ENCODE measurements at places on chromosomes 11 and 22.

- DNase-seq: no peak
Observed at GRCh38 chr22:35733036-35733435, 15.4 kb downstream of the APOL5 start.

DNA sequence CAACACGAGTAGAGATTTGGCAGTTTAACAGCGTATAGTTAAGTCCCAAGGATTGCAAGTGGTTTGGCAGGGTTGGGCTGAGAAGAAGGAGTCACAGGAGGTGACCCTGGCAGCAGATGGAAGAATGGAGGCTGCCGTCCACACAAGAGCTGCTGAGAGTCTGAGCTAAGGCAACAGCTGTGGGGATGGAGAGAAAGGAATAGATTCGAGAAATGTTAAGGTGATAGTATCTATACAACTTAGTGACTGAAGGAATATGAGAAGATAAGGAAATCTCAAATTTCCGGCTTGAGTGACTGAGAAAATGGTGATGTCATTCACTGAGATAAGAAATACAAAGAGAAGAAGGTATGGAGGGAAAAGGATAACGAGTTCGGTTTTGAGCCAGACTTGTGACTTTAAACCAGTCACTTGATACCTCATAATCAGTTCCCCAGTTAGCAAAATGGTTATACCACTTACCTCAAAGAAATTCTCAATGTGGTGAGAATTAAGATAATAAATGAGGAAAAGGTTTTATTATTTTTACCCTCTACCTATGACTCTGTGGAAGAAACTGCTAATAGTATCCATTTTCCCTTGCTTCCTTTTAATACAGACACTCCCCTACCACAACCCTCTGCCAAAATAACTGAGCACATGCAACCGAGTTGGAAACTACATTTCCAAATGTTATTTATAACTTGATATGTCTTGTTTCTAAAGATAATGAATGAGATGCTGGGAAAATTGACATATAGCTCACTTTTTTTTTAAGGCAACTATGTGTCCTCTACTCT, 30.7 kb downstream of the FAM168A start:
- DNase-seq: peak; percentile 81

DNA sequence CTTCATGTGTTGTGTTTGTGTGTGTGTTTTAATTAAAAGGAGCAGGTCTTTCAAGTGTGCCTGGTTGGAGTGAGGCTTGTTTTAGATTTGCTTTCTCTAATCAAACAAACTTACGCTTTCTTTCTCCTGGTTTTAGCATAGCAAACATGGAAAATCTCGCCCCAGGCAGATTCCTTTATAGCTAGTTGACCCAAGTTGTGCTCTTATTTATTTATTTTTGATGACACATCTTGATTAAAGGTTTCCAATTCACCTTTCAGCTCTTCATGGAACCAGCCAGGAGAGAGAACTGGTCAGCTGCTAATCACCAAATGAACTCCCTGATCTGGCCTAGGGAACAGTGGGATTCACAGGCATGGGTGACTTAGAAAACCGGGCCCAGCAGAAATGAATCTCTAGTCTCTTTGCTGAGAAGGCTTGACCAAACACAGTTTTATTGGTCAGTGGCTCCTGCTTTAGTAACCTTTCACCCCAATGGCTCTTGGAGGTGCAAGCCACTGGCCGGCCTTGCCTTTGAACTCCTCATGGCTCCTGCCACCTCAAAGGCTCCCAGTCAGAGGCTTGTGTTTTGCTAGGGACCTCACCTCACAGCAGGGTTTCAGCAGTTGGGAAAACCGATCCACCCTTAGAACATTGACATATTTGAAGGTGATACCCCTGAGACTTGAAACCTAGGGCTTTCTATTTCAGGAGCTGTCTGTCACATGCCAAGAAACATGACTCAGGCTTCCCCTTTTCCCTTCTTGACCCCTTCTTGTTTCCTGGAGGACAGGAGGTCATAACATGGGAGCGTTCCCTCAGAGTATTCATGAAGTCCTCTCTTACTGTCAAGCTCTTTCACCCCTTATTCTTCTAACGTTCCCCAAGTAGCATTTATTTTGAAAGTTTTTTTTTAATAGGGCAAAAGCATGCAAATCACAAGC, 48.8 kb downstream of the EXT2 start:
- DNase-seq: peak; percentile 4

- DNase-seq: no peak
Observed at GRCh38 chr22:49705216-49705971, 122.3 kb downstream of the BRD1 start.

DNA sequence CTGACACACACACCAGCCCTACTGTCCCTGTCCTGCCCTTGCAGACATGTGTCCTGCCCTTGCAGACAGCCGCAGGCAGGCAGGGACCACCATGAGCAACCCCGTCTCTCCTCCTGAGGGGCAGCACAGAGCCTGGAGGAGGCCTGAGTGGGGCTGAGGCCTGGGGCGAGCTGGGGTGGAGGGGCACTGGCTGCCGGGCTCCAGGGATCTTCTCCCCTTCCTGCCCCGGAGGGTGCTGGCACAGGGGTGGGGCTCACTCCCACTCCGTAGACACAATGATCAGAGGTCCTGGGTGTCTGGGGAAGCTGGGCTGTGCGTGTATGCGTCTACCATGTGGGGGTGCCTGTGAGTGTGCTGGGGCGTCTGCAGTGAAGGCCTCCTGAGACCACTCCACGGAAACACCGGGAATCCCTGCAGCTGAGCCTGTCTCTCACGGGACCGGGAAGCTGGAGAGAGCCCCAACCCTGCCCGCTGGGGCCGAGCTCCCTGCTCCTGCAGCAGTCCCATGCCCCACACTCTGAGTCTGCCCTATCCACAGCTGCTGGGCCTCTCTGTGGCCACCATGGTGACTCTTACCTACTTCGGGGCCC, 588 bp downstream of the TSPAN32 start:
- DNase-seq: no peak

DNA sequence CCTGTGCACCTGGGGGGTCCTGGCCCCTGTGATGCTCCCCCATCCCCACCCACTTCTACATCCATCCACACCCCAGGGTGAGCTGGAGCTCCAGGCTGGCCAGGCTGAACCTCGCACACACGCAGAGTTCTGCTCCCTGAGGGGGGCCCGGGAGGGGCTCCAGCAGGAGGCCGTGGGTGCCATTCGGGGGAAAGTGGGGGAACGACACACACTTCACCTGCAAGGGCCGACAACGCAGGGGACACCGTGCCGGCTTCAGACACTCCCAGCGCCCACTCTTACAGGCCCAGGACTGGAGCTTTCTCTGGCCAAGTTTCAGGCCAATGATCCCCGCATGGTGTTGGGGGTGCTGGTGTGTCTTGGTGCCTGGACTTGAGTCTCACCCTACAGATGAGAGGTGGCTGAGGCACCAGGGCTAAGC, 20.0 kb upstream of the TALDO1 start:
- DNase-seq: no peak

- no peak for DNase-seq
Observed at GRCh38 chr11:76267556-76267955, 61.3 kb upstream of the WNT11 start.

DNA sequence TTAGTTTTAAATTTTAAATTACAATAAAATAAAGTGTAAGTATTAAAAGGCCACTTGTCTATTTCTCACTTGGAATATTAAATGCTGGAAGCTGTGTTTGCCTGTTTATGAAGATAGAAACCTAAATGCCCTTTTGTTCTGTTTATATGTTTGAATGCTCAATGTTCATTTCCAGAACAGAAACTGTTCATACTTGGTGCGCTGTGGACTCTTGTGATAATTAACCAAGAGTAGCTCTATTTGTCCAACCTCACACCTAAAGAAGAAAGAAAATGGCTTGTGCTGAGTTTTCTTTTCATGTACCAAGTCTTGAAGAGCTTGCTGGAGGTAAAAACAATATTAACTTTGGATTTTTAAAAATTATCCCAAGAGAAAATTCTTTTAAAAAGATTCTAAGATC, 5.7 kb downstream of the C11orf54 start:
- DNase-seq: no peak

- no peak for DNase-seq
Observed at GRCh38 chr22:50085211-50085972, at the start of gene MLC1. MLC1 (minus strand) TSS chr22:50085426; CDS start chr22:50084902, 524 bp downstream.
